ENCODE measurements at places on chromosomes 16 and 17.

GRCh38 chr16:10097271-10097670, 85.0 kb downstream of the GRIN2A start:
- DNase-seq: no peak

DNA sequence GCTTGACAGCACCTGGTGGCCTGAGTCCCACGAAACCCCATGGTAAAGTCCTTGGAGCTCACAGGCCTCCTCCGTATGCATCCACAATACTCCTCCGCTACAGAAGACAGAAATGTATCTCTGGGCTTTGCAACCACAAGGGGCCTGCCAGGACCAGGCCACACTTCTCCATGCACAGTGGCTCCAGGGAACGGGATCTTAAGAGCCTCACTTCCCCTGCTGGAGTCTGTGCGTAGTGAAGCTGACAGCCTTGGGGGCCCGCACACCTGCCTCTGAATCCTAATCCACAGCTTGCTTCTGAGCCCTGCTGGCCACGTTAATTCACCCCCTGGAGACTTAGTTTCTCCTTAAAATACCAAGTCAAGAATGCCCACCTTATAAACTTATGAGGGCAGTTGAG, 125.7 kb downstream of the COPRS start:
- no peak for DNase-seq

- no peak for DNase-seq
Observed at GRCh38 chr17:67648032-67648905, 69.5 kb upstream of the NOL11 start.

GRCh38 chr17:382644-383533, 30.3 kb upstream of the RPH3AL start:
- DNase-seq: no peak

DNA sequence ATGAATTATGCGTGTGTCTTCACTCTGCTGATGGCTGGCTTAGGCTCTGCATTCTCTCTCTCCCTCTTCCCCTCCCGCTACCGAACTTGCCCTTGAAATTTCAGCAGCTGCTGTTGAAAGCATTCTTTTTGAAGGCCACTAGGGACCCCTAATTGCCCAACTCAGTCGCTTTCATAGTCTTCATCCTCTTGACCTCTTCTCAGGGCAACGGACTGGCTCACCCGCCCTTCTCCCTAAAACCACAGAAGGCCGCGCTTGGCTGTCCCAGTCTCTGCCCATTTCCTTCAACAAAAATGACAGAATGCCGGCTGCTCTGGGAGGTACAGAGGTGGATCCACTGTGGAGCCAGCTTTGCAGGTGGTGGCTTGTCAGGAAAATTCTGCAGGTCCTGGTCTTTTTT, 21.0 kb upstream of the FMNL1 start:
- DNase-seq: no peak

DNA sequence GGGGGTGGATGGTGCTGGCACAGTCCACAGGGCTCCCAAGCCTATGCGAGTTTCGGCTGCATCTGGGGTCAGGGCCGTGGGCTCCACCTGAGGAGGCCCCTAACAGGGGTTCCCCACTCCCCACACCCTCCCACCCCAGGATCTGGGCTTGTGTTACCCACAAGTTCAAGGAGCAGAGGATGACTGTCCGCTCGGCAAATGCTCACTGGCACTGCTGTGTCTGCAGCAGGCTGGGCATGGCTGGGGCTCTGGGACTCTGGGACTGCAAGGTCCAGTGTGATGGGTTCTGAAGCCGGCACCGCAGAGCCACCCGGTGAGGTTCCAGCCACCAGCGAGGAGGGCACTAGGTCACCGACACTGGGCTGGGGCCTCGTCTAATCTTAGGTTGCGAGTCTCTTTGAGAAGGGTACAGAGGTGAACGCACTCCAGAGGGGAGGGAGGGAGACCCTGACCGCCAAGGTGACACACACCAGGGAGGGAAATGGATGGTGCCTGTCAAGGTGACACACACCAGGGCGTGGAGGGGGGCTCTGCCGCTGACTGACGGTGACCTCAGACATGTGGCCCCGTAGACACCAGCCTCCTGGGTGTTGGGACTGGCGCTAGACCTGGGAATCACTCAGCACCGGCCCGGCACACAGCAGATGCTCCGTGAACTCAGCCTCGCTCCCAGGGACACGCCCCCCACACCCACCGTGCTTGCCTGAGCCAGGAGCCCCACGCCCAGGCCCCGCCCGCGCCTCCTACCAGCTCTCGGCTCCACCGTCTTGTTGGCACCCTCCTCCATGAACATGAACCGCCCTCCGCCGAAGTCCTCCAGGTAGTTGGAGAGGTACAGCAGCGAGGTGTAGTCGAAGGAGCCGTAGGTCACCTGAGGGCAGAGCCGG, 20.5 kb upstream of the HEXD start:
- DNase-seq: no peak

DNA sequence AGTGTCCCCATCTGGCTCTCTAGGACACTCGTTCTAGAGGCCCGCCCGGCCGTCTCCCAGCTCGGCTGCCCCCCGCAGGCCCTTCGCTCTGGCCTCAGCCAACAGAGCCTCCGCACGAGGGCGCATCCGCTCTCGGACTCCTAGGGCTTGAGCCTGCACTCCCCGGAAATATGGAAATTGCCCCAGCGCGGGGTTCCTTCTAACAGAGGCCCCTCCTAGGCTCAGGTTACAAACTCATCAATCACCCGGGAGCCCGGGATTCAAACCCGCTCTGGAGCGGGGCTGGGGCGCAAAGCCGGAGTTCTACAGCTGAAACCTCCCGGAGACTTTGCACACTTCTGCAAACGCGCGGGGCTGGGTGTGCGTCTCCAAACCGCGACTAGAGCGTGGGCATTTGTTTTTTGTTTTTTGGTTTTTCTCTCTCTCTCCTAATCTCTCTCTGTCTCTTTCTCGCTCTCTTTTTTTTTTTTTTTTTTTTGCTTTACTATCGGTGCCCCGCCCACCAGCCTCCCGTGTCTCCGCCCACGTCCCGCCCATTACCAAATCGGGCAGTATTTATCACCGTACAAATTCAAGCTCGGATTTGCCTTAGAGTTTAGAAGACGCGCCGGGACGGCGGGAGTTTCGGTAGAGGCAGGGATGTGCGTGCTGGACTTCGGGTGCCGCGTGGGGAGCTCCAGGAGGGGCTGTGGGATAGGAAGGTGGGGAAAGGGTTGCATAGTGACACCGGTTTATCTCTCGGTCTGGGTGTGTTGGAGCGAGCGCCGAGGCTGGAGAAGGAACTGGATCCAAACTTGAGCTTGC, 2.4 kb upstream of the FOXL1 start:
- peak; percentile 35 for DNase-seq

GRCh38 chr16:83100679-83101078, 473.9 kb downstream of the CDH13 start:
- no peak for DNase-seq

Measured in stimulated activated CD4-positive, alpha-beta T cell treated with anti-CD3 and anti-CD28 coated beads, Interleukin-2, amount 100 ng/mL, for 4 hours (primary cell).